ENCODE measurements at places on chromosomes 6 and 20. TPM values are rescaled to one million over a fixed set of nuclear protein-coding genes. Genes with fewer than 3 reads are reported as not detected.

DNA sequence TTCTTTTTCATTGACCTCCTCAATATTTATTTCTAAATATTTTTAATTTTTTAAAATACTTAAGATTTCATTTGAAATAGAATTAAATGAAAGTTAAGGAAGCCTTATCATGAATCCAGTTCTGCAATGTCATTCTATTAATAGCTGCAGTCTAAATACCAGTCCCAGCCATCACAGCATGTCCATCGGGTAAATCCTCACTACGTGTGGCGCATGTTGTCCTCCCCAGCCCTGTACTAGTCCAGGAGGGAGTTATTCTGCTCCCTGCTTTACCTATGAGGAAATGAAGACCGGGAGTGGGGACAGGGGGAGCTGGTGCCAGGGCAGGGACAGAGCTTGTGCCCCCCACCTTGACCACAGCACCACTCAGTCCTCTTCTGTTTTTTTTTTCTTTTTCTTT lies 125.1 kb upstream of the QKI start:
- H3K27ac ChIP-seq = peak overlapping the region; percentile 86
- H3K4me3 ChIP-seq = no peak overlapping the region
- peaks cover under 1% of the 10 kb centered on the region for H3K4me1 ChIP-seq
- no peaks in the 10 kb centered on the region for H3K36me3 ChIP-seq
- DNase-seq = no peak
- H3K27me3 ChIP-seq = no peaks in the 10 kb centered on the region

Gene RUNX2
- 3.1 TPM for total RNA-seq

Gene KCNK16
- total RNA-seq = not detected

DNA sequence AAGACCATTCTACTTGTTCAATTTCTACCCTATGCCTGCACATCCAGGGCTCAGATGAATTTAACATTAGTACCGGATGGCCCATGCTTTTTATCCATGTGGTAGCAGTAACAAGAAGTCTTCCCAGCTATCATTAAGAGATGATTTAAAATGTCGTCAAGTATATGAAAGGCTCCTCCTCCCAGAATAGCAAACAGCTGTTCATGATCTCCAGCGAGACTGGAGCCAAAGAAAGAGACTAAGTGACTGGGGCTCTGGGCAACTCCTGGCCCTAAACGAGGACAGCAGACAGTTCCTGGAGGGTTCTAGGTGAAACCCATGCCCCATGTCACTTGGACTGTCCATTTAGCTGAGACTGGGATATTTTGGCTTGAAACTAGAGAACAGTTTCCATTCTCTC lies 160.8 kb downstream of the CDC5L start:
- no peak for DNase-seq
- no peak overlapping the region for H3K4me3 ChIP-seq

DNA sequence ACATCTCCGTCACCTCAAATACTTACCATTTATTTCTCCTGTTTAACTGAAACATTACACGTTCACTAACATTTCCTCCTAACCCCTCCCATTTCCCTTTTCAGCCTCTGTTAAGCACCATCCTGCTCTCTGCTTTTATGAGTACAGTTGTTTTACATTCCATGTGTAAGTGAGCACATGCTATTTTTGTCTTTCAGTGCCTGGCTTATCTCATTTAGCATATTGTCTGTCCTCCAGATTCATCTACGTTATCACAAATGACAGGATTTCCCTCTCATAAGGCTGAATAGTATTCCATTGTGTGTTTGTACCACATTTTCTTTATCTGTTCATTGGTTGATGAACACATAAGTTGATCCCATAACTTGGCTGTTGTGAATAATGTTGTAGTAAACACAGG lies 22.7 kb downstream of the TAF11 start:
- H3K36me3 ChIP-seq = peaks cover 57% of the 10 kb centered on the region
- H3K27me3 ChIP-seq = no peaks in the 10 kb centered on the region
- peak overlapping the region; percentile 4 for H3K4me3 ChIP-seq
- no peak for DNase-seq
- H3K27ac ChIP-seq = peak overlapping the region; percentile 47
- H3K4me1 ChIP-seq = peaks cover 35% of the 10 kb centered on the region

Gene MEP1A
- total RNA-seq = not detected

Gene TMEM74B
- 1.9 TPM for total RNA-seq

DNA sequence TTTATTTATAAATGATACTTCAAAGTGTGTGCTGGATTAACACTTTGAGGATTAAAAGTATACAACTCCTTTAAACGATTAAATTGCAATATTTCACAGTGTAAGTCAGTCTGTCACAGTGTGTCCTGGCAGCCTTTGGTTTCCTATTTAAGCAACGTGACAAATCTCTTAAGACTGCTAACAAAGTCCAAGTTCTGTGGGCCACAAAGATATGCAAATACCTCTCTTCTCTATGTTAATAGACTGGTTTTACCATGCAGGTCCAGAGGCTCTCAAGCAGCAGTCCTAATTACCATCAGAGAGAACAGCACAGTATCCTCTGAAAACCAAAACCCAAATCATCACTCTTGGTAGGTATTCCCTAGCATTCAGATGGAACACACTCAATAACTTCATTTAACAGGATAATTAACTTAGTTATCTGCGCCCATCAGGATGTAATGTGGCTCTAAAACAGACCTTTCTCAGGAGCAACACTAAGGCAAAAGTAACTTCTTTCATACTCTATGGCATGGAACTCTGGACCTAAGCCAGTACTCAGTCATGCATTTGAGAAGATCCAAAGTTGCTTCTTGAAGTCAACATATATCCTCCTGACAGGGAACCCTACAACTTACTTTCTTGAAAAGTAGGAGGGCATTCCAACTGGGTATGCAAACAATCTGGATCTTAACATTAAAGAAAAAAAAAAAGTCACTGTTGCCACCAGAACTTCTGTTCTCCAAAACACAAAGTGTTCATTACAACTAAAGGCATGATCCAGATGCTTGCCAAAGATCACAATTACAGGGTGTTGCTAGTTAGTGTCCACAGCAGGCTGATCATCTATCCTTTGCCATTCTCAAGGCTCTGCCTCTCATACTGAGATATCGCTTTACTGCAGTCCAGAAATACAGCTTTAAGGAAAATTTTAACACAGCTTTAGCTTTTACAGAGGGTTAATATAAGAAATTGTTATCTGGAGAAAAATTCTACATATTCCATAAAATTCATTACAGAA lies 53.2 kb downstream of the MAN1A1 start:
- peaks cover 9% of the 10 kb centered on the region for H3K36me3 ChIP-seq
- no peaks in the 10 kb centered on the region for H3K27me3 ChIP-seq
- no peak overlapping the region for H3K4me3 ChIP-seq
- DNase-seq = no peak
- H3K4me1 ChIP-seq = peaks cover 19% of the 10 kb centered on the region

Gene EPPIN
- total RNA-seq = not detected

- H3K4me3 ChIP-seq = no peak overlapping the region
- no peaks in the 10 kb centered on the region for H3K4me1 ChIP-seq
- H3K27ac ChIP-seq = no peak overlapping the region
- no peak for DNase-seq
Measured at GRCh38 chr6:18795726-18796125, 408.6 kb downstream of the RNF144B start.

Gene ERVFRD-1
- not detected for total RNA-seq

Gene KHDRBS2
- 0.29 TPM for total RNA-seq

Gene CRYBG1
- 0.86 TPM for total RNA-seq

DNA sequence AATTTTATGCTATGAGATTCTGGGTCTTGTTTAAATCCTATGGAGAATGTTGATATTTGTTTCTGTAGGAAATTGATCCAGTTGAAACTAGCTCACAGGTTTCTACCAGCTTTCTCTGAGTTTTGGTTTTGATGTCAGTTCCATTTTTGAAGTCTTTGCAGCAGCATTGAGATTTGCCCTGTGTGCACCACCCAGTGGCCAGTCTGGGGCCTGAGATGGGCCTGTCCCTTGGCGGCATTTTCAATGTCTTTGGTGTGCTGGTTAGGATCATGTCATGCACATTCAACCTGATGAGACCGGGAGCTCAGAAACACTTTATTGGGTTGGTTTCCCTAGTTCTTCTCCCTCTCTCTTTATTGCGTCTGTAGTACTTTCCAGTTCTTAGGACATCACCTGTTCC lies 395.2 kb upstream of the MAP3K7 start:
- no peak overlapping the region for H3K27ac ChIP-seq
- no peaks in the 10 kb centered on the region for H3K4me1 ChIP-seq
- DNase-seq = no peak
- no peaks in the 10 kb centered on the region for H3K36me3 ChIP-seq
- no peak overlapping the region for H3K4me3 ChIP-seq

Gene SLC13A3
- total RNA-seq = 0.42 TPM

Gene TRIM26
- 37.4 TPM for total RNA-seq
